ENCODE measurements at places on chromosomes 11 and 22. TPM values are rescaled to one million over a fixed set of nuclear protein-coding genes. Genes with fewer than 3 reads are reported as not detected.

GRCh38 chr11:78416285-78417174, 1.1 kb downstream of the GAB2 start:
- peak; percentile 80 for DNase-seq

RAG2 gene
- not detected for total RNA-seq

DNA sequence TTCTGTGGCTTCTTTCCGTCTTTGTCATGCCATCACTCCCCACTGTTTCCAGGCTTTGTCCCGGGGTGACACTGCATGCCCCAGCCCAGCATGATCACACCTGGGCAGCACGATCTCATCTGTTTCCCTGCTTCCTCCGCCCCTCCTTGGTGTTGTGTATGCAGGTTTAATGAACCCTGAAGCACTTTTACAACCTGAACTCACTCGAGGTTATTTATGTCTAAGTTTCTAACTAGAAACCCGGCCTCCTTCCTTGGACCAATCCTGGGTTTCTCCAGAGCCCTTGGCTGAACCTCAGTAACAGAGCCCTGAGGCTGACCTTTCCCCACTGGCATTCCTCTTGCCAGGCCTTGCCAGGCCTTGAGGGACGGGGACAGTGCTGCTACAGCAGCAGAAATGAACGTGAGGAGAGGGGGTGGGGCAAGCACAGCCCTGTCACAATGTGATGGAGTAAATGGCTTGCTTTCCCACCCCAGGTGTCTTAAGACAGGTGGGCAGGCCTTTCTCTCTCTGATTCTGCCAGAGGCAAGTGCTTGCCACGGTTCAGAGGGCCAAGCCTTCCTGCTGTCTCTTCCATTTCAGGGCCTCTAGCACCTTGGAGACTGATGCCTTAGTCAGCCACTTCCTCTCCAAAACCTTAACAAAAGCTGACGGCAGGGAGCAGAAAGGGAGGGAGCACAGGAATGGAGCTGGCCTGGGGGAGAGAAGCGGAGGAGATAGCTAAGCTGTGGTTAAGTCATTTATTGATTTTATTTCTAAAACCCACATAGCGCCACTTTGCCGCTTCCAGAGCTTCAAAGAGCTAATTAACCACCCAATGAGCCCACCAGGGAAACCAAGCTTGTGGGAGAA, 3.1 kb upstream of the PYGM start:
- peak; percentile 33 for DNase-seq

SLC22A12 gene
- total RNA-seq, result not detected

GRCh38 chr11:1807264-1807995, 27.4 kb upstream of the SYT8 start:
- DNase-seq, result no peak

WNT11 gene
- total RNA-seq, result 0.51 TPM

CENPM gene
- total RNA-seq, result 11.6 TPM

- no peak for DNase-seq
Observed at GRCh38 chr22:28953976-28954880, 70.9 kb downstream of the ZNRF3 start.

DNA sequence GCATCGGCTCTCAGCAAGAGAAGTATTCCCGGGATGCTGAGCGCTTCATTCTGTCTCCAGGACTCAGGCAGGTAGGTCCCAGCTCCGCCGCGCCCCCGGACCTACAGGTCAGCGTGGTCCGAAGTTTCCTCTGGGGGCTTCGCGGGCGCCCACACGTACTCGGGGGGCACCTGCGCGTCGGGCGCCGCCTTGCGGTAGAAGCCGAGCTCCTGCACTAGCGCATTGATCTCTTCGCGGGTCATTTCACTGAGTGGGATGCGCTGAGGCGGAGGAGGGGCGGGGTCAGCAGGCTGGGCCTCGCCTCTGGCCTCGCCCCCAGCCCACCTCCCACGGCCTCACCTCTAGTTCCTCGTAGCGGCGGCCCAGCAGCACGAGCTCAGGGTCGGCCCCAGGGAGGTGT, 2.5 kb downstream of the SELENOM start:
- no peak for DNase-seq

DNA sequence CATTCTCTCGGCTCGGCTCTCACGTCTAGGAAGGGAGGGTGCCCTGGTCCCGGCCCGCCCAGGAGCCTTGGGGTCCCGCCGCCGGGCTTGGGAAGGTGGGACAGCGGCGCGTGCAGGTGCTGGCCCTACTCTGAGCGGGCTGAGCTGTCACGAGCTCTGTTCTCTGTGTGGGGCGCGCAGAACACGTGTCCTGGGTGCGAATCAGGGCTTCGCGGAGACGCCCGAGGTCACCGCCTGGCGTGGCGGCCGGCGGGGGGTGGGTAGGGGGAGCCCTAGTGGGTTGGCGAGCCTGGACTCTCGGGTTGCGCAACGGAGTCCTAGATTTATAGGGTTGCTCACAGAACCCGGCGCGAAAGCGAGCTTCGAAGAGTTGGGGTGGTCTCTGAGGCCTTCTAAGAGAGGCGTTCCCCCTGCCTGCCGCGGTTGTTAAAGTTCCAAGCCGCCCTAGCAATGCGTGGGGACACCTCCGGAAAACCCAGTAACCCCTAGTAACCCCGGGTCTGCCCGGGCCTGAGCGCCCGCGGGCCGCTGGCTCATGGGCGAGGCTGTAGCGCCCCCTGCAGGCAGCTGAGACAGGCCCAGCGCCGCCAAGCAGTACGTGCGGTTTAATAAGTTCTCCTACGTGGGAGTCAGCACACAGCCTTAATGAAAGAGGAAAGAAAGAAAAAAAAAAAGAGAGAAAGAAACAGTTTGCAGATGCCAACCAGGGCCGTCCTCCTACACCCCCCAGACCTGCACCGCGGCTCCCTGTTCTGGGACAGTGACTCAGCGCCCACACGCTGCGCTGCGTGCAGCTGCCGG, 2.7 kb downstream of the ADM start:
- DNase-seq, result peak; percentile 92

- no peak for DNase-seq
Observed at GRCh38 chr22:48900626-48901025, 927.0 kb downstream of the BRD1 start.

DNA sequence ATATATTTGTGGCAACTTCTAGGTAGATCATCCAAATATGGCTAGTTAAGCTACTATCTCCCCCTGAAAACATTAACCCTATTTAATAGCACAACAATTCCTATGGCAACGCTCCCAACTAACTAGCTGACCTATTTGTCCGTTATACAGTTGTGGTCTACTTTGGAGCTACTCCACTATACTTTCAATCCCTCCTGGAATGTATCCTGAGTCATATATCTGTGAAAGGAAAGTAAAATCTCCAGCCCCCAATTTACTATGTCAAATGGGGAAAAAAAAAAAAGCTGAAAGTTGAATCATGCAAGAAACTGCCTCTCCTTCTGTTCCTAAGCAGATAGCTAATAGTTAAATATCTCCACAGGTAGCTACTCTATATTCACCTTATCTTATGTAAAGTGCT, 128.5 kb downstream of the CD44 start:
- peak; percentile 90 for DNase-seq

GRCh38 chr11:111633756-111634362, 31.6 kb downstream of the SIK2 start:
- DNase-seq, result no peak

GDPD4 gene
- total RNA-seq, result not detected

- no peak for DNase-seq
Observed at GRCh38 chr22:24061124-24061684, 50.1 kb downstream of the CABIN1 start.

Data from fibroblast of lung (primary cell).